ENCODE measurements at places on chromosomes 1 and 21.

DNA sequence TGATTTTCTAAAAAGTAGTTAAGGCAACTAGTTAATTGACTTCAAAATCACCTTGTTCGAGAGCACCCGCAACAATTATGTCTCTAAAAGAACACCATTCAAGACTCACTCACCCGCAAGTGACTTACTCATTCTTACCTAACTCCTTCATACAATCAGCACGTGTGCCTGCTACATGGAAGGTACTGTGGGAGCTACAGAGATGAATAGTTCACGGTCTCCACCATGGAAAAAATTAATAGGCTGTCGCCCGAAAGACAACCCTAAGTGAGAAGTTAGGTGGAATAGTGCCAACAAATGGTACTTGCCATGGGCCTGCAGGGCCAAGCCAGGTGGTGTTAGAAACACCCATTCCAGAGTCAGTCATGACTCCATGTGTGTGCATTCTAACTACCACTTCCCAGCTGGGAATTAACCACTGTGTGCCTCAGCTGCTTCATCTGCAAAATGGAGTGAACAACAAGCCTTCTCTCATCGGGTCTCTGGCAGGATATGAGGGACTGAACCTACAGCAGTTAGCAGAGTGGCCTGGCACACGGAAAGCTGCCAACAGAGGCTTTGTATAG, 7.1 kb downstream of the SSBP3 start:
- no peak overlapping the region for H3K27ac ChIP-seq
- DNase-seq = no peak
- H3K27me3 ChIP-seq = no peaks in the 10 kb centered on the region
- H3K4me1 ChIP-seq = peaks cover 18% of the 10 kb centered on the region

DNA sequence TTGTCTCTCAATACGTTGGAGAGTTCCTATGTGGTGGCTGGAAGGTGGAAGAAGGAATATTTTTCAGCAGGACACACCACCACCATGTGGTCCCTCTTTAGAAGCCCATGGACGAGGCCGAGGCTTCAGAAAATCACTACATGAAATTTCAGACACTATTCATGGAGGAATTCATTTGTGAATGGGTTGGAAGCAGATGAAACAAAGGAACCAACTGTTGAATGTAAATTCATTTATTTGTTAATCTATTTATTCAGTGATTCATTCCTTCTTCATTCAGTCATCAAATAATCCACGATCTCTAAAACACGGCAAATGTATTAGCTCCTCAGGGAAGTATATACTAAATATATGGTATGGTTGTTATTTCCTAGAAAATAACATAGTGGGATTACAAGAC, 12.2 kb downstream of the SLC35F3 start:
- no peak for DNase-seq

GRCh38 chr1:14120895-14121294, 420.9 kb downstream of the PRDM2 start:
- H3K4me3 ChIP-seq = no peak overlapping the region
- no peak overlapping the region for H3K27ac ChIP-seq
- DNase-seq = no peak
- H3K27me3 ChIP-seq = no peaks in the 10 kb centered on the region
- no peaks in the 10 kb centered on the region for H3K36me3 ChIP-seq
- no peaks in the 10 kb centered on the region for H3K4me1 ChIP-seq

GRCh38 chr1:58852731-58853485, 69.1 kb upstream of the JUN start:
- peaks cover 12% of the 10 kb centered on the region for H3K4me1 ChIP-seq
- H3K36me3 ChIP-seq = no peaks in the 10 kb centered on the region
- no peak for DNase-seq
- no peaks in the 10 kb centered on the region for H3K27me3 ChIP-seq

DNA sequence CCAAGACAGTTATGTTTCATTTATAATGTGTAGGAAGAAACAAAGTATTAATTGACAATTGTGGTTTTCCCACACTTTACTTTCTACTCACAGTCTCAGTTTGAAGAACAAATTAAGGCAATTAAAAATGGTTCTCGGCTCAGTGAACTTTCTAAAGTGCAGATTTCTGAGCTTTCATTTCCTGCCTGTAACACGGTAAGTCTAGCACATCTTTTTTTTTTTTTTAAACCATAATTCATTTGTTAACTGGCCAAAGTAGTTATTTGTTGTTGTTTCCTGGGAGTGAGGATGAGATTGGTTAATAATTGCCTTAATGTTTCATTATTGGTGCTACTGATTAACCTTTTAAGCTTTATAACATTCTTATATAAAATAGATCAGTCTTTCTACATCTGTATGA, 75.1 kb downstream of the VPS26C start:
- peaks cover 69% of the 10 kb centered on the region for H3K36me3 ChIP-seq
- H3K27ac ChIP-seq = no peak overlapping the region
- no peak overlapping the region for H3K4me3 ChIP-seq
- no peaks in the 10 kb centered on the region for H3K4me1 ChIP-seq

- DNase-seq = no peak
- no peak overlapping the region for H3K27ac ChIP-seq
- no peaks in the 10 kb centered on the region for H3K27me3 ChIP-seq
- no peak overlapping the region for H3K4me3 ChIP-seq
- peaks cover 17% of the 10 kb centered on the region for H3K4me1 ChIP-seq
These were observed 3.4 kb downstream of the AGT start for GRCh38 chr1:230710543-230710904.

DNA sequence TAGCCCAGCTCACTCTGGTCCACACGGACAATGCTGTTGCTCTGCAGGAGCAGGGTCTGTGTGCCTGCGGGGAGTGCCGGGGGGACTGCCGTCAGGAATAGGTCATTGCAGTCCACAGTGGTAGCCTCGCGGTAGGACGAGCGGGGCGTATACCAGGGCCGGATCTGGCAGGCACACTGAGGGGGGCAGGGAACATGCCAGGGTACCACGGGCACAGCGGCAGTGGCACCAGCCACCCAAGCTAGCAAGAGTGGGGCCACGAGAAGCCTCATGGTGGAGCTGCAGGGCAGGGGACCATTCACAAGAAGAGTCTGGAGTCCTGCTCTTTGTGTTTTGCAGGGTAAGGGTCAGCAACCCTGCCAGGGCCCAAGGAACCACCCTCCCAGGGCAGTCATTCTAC, 65.8 kb downstream of the LRRN2 start:
- no peaks in the 10 kb centered on the region for H3K36me3 ChIP-seq
- no peak overlapping the region for H3K27ac ChIP-seq
- H3K4me3 ChIP-seq = no peak overlapping the region
- H3K27me3 ChIP-seq = peaks cover 8% of the 10 kb centered on the region
- H3K4me1 ChIP-seq = no peaks in the 10 kb centered on the region
- no peak for DNase-seq

GRCh38 chr1:53963460-53963859, 17.3 kb downstream of the LRRC42 start:
- H3K4me1 ChIP-seq = no peaks in the 10 kb centered on the region
- H3K27ac ChIP-seq = no peak overlapping the region
- H3K4me3 ChIP-seq = no peak overlapping the region
- peaks cover 47% of the 10 kb centered on the region for H3K36me3 ChIP-seq

GRCh38 chr1:220747437-220748088, 559 bp upstream of the MTARC2 start:
- peak overlapping the region; percentile 95 for H3K27ac ChIP-seq
- H3K36me3 ChIP-seq = no peaks in the 10 kb centered on the region
- H3K27me3 ChIP-seq = no peaks in the 10 kb centered on the region
- peaks cover 43% of the 10 kb centered on the region for H3K4me1 ChIP-seq
- H3K4me3 ChIP-seq = peak overlapping the region; percentile 95

- no peak overlapping the region for H3K4me3 ChIP-seq
- no peaks in the 10 kb centered on the region for H3K27me3 ChIP-seq
- no peak overlapping the region for H3K27ac ChIP-seq
These were observed 8.0 kb upstream of the SELE start for GRCh38 chr1:169741666-169742394.

GRCh38 chr1:225465793-225466517, 38.1 kb upstream of the LBR start:
- no peaks in the 10 kb centered on the region for H3K36me3 ChIP-seq
- no peak for DNase-seq
- no peak overlapping the region for H3K4me3 ChIP-seq
- no peaks in the 10 kb centered on the region for H3K27me3 ChIP-seq
- H3K4me1 ChIP-seq = no peaks in the 10 kb centered on the region

DNA sequence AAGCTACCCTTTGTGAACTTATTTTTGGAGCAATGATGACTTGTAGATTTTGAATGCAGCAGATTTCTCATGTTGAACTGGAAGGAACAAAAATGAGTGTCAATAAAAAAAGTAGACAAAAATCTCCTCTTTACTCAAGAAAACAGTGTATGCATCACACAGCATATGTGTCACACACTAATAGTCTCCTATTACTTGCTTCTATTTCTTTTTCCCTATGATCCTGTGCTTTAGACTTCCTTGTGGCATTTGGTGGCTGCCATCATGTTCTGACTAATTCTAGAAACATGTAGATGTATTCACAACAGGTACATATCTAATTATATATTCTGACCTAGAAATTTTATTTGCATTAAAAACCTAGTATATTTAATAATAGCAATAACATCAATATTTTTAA, 14.3 kb downstream of the RC3H1 start:
- no peaks in the 10 kb centered on the region for H3K27me3 ChIP-seq
- H3K4me3 ChIP-seq = no peak overlapping the region
- H3K27ac ChIP-seq = no peak overlapping the region
- DNase-seq = no peak

GRCh38 chr1:187384504-187384903, 555.8 kb downstream of the PLA2G4A start:
- no peak overlapping the region for H3K4me3 ChIP-seq
- no peak overlapping the region for H3K27ac ChIP-seq
- DNase-seq = no peak
- no peaks in the 10 kb centered on the region for H3K27me3 ChIP-seq

GRCh38 chr1:230749150-230749549, 2.0 kb downstream of the CAPN9 start:
- H3K27me3 ChIP-seq = no peaks in the 10 kb centered on the region
- H3K4me3 ChIP-seq = no peak overlapping the region
- no peaks in the 10 kb centered on the region for H3K36me3 ChIP-seq
- no peaks in the 10 kb centered on the region for H3K4me1 ChIP-seq
- no peak overlapping the region for H3K27ac ChIP-seq
- no peak for DNase-seq

DNA sequence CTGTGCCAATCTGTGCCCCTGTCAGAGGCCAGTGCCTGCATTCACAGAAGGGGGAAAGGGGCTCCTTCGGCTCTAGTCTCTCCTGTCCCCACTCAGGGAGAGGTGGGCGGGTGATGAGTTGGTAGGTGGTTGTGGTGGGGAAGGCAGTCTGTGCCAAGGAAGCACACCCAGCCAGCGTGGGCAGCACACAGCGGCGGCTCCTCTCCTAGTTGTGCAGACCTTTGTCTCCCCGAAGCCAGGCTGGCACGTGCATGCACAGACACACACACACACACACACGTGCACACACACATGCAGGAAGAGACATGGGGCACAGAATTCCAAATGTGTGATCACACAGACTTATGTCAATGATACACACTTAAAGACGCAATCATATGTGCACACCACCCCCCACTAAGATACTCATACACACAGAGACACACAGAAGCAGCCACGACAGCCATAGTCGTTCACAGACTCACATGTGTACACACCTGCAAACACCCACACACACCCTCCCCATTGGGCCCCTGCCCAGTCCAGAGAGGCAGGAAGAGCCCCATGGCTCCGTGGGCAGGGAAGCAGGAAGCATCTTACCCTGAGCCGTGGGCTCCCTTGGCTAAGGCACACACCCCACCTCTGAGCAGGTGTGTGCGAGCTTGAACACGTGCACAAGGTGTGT, 16.4 kb downstream of the RIMS3 start:
- no peaks in the 10 kb centered on the region for H3K36me3 ChIP-seq
- no peak for DNase-seq
- no peak overlapping the region for H3K4me3 ChIP-seq
- peaks cover 1% of the 10 kb centered on the region for H3K27me3 ChIP-seq
- H3K27ac ChIP-seq = no peak overlapping the region

DNA sequence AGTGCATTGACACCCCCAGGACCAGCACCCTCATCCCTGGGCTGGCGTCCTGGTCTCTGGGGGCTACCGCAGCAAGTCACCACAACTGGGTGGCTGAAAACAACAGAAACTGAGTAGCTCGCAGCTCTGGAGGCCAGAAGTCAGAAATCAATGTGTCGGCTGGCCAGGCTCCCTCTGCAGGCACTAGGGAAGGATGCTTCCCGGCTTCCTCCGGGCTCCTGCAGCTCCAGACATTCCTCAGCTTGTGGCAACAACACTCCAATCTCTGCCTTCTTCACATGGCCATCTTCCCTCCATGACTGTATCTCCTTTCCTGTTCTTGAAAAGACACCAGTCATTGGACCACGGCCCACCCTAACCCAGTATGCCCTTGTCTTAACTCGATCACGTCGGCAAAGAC, 224.2 kb downstream of the NPHP4 start:
- DNase-seq = no peak
- no peaks in the 10 kb centered on the region for H3K36me3 ChIP-seq
- H3K27me3 ChIP-seq = peaks cover 75% of the 10 kb centered on the region
- no peaks in the 10 kb centered on the region for H3K4me1 ChIP-seq

DNA sequence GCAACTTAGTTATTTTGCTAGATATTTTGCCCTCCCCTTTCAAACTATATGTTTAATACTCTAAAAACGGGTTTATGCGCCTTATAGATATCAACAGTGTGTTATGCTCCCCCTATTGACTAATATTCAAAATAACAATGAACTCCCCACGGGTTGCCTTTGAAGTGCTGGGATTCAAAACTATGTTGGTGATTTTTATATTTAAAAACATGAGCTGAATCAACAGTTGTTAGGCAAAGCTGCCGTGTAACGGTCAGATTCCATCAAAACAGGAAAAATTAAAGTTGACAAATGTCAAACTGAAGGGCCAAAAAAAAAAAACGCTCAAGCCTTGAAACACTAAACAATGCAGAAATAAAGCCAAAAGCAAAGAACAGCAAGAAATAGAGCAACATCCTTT, 2.5 kb downstream of the TGFBR3 start:
- H3K4me3 ChIP-seq = peak overlapping the region; percentile 85
- no peak for DNase-seq
- no peaks in the 10 kb centered on the region for H3K36me3 ChIP-seq
- no peak overlapping the region for H3K27ac ChIP-seq

- H3K36me3 ChIP-seq = no peaks in the 10 kb centered on the region
- no peak overlapping the region for H3K27ac ChIP-seq
- H3K4me3 ChIP-seq = no peak overlapping the region
- no peak for DNase-seq
- H3K4me1 ChIP-seq = no peaks in the 10 kb centered on the region
- no peaks in the 10 kb centered on the region for H3K27me3 ChIP-seq
These were observed 685.0 kb downstream of the ADGRL2 start for GRCh38 chr1:82485591-82486369.

DNA sequence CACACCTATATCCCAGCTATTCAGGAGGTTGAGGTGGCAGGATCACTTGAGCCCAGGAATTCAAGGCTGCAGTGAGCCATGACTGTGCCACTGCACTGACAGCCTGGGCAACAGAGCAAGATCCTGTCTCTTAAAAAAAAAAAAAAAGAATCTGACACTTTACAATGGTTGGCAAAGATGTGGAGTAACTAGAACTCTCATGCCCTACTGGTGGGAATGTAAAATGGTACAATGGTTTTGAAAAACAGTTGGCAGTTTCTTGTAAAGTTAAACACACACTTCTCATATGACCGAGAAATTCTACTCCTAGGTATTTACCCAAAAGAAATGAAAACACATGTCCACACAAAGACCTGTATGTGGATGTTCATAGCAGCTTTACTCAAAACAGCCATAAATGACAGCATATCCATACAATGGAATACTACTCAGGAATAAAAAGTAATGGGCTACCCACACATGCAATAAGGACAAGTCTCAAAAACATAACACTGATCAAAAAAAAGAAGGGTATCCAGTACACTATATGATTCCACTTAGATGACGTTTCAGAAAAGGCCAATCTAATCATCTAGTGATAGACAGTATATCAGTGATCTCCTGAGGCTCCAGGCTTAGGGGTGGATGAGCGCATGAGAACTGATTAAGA, 58.1 kb downstream of the HLCS start:
- no peaks in the 10 kb centered on the region for H3K36me3 ChIP-seq
- no peak overlapping the region for H3K4me3 ChIP-seq
- H3K4me1 ChIP-seq = no peaks in the 10 kb centered on the region
- no peak for DNase-seq
